Umbilical cord (tissue), 2 donors: ENCODE measurements at places on chromosomes 12 and 14.

GRCh38 chr14:104751539-104752422 is 1.2 kb upstream of the SIVA1 start:
- DNase-seq, result no peak

DNA sequence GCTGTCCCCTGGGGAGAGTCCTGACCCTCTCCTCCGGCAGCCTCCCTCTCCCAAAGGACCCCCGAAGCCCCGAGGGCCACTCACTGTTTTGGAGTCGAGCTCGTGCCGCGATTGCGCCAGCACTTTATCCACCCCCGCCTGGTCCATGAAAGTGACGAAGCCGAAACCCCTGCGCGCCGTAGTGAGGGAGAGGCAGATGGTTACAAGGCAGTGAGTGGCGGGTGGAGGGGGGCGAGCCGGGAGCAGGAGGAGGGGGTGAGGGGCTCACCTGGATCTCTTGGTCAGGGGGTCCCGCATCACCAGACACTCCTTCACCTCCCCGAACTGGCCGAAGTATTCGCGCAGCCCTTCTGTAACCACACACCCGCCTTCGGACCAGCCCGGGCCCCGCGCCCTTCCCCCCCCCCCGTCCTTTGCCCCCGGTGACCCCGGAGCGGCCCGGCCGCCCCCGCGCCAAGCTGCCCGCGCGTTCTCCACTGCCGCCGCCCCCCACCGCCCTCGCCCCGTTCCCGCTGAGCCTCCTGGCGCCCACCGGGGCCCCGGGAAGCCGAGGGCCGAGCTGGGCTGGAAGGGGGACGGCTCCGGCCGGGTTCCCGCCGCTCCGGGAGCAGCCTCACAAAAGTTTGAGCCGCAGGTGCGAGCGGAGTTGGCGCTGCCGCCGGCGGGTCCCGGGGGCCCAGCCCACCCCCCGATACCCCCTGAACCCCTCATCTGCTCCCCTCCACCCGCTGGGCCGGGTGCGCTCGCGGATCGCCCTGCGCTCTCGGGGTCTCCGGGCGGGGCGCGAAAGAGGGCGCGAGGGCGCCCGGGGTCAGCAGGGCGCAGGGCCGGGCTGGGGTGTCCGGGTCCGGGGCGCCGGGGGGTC is 808 bp downstream of the MSI1 start:
- DNase-seq, result no peak

DNA sequence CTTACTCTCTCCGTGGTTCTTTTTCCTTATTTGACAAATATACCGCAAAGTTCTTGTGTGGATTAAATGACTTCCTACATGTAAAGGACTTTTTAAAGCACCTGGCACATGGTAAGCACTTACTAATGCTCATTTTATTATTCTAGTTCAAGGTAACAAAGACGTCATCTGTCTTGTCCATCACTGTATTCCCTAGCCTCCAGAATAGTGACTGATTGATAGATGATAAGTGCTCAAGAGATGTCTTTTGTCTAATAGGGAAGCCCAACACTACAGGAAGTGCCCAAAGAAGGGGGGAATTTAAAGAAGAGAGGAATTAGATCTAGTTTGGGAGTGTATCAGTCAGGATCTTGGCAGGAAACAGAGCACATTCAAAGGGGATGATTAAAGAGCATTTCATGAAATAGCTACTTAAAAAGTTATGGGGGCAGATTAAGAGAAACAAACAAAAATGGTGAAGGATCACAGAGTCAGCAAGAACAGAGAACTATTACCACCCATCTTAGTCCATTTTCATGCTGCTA is 151.9 kb downstream of the GXYLT1 start:
- DNase-seq, result no peak

DNA sequence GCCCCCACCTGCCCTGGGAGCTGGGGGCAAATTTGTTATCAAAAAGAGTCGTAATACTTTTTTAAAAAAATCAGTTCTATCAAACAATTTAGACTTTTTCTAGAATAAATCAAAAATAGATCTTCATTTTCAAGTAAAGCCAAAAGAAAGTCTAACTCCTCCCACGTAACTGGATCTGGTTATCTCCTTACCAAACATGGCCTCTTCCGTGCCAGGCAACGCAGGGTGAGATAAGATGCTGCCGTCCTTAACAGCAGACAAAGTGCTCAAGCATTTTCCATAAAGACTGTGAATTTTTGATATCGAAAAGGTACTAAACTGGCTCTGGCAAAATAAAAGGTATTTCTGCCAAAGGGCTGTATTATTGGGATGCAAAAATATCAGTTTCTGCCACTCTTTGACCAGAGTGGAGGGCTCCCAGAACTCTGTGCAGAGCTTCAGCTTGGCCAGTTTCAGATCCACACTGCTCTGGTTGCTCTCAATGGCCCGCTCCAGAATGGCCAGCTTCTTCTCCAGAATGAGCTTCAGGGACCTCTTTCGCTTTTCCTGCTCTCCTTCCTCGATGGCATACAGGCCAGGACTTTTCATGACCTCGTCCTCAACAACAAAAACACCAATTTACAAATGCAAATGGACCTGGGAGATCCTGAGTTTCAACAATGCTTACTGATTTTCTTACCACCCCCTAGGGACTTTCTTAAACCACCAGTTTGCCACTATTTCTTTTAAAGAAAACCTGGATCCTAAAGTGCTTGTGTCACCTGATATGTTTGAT is 29.0 kb downstream of the NRDE2 start:
- DNase-seq, result no peak

GRCh38 chr14:95841668-95842067 is 35.0 kb upstream of the TUNAR start:
- DNase-seq, result no peak

GRCh38 chr14:24290746-24291145 is 8.8 kb downstream of the DHRS1 start:
- DNase-seq, result no peak
